Type B pancreatic cell (in vitro differentiated cells): ENCODE measurements at places on chromosomes 6 and 20.

- no peak for DNase-seq
- H3K36me3 ChIP-seq = no peaks in the 10 kb centered on the region
- H3K4me3 ChIP-seq = no peak overlapping the region
- peaks cover 5% of the 10 kb centered on the region for H3K4me1 ChIP-seq
- no peak overlapping the region for H3K27ac ChIP-seq
- peaks cover 26% of the 10 kb centered on the region for H3K27me3 ChIP-seq
These were observed 508.4 kb downstream of the CDH26 start for GRCh38 chr20:60466687-60467022.

DNA sequence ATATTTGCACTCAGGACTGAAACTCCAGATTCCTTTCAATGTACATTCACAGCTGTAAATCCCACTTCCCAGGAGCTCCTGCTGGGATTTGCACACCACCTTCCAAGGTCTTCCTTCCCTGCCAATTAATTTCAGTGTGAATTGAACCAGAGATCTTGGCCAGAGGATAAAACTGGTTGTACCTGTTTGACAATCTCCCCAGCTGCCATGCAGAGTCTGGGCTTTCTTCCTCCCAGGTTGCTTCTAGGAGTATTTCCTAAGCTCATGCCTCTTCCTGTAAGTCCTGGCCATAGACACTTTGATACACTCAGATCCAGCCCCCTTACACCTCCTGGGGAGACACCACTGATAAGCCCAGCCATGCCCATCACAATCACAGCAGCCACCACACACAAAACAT is 15.6 kb downstream of the MAFB start:
- peaks cover 16% of the 10 kb centered on the region for H3K4me1 ChIP-seq
- DNase-seq = no peak
- peaks cover 32% of the 10 kb centered on the region for H3K27me3 ChIP-seq
- peak overlapping the region; percentile 51 for H3K4me3 ChIP-seq
- peaks cover 4% of the 10 kb centered on the region for H3K36me3 ChIP-seq

DNA sequence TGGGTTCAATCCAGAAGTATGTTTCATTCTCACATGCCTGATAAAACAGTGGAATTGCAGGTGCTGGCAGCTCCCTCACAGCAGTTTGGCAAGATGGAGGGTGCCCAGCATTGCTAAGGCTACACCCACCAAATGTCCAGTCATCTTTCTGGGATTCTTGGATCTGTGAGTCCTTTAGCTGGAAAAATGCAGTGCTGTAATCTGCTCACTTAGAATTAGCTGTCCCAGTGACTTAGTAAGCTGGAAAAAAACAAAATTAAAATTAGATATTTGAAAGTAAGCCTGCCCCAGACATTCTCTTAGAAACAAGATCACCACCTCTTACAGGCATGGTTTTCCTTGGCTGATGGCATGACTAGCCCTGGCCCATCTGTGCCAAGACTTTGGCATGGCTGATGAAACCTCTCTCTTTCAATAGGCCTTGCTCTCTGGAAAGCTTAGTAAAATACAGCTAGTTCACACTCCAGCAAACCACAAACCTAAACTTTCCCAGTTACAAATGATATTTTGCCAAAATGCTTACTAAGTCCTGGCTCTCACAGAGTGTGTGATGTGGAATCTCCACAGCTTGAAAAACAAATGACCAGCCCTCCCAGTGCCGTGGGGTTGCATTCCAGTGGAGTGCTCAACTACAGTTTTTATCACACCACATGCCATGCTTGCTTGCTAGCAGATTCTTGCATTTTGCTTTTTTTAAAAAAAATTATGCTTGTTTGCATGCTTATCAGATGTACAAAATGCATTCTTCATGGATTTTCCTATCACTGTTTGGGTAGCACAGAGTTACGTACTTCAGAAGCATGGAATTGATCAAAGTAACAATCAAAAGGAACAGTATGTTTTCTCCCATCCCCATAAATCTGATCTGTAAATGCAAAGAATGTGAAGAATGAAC is 261.5 kb downstream of the EYA4 start:
- H3K36me3 ChIP-seq = peaks cover 29% of the 10 kb centered on the region
- no peak for DNase-seq
- H3K4me1 ChIP-seq = peaks cover 28% of the 10 kb centered on the region
- H3K27me3 ChIP-seq = peaks cover 9% of the 10 kb centered on the region
- no peak overlapping the region for H3K4me3 ChIP-seq
- H3K27ac ChIP-seq = peak overlapping the region; percentile 13

DNA sequence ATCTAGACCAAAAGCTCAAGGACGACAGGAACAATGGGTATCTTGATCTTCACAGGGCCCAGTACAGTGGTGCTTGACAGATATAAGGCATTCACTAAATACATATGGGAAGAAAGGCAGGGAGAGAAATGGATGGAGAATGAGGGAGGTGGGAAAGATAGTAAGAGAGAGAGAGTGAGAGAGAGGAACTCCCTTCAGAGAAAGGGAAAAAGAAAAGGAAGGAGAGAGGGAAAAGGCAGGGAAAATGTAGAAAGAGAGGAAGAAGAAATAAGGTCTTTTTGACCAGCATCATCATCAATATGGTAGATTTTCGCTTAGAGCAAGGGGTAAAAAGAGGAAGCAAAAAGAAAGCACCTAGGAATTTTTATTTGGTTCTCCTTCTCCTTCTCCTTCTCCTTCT is 760 bp upstream of the ANKRD66 start:
- no peaks in the 10 kb centered on the region for H3K4me1 ChIP-seq
- H3K4me3 ChIP-seq = no peak overlapping the region
- H3K27me3 ChIP-seq = peaks cover 14% of the 10 kb centered on the region
- no peak overlapping the region for H3K27ac ChIP-seq
- H3K36me3 ChIP-seq = no peaks in the 10 kb centered on the region

- H3K4me1 ChIP-seq = peaks cover 37% of the 10 kb centered on the region
- H3K4me3 ChIP-seq = no peak within 1 kb of the TSS
- DNase-seq = no peak
- H3K27me3 ChIP-seq = peaks cover 13% of the 10 kb centered on the region
These were observed at the start of gene TREM1 for GRCh38 chr6:41286544-41287346. Gene TREM1 (minus strand): TSS chr6:41286682. CDS start chr6:41286655, 27 bp downstream.

DNA sequence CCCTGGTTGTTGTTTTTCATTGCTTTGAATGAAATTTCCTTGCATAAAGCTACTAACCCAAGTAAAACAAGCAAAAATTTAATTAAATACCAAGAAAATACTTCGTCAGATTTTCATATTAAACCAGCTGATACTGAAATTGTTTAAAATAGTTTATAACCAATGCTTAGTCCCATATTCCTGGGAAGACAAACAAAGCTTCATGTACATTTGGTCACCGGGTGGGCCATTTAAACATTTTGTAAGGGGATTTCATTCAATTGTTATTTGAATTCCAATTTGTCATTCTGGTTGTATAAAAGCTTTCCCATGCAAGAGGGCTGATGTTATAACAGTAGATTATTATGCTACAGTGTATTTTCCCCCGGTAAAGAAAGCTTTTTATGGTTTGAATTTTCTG is 578 bp upstream of the RBBP9 start:
- peak overlapping the region; percentile 78 for H3K27ac ChIP-seq
- no peak for DNase-seq
- H3K27me3 ChIP-seq = peaks cover 7% of the 10 kb centered on the region
- peaks cover 12% of the 10 kb centered on the region for H3K4me1 ChIP-seq
- peaks cover 6% of the 10 kb centered on the region for H3K36me3 ChIP-seq
- peak overlapping the region; percentile 99 for H3K4me3 ChIP-seq

GRCh38 chr20:14617123-14617522 is 279.7 kb upstream of the FLRT3 start:
- H3K4me3 ChIP-seq = no peak overlapping the region
- no peak overlapping the region for H3K27ac ChIP-seq
- no peak for DNase-seq
- peaks cover 8% of the 10 kb centered on the region for H3K36me3 ChIP-seq

- H3K4me3 ChIP-seq = no peak overlapping the region
- no peaks in the 10 kb centered on the region for H3K36me3 ChIP-seq
- DNase-seq = no peak
- H3K4me1 ChIP-seq = no peaks in the 10 kb centered on the region
- no peaks in the 10 kb centered on the region for H3K27me3 ChIP-seq
These were observed 34.6 kb upstream of the ENTPD6 start for GRCh38 chr20:25160897-25161296.

DNA sequence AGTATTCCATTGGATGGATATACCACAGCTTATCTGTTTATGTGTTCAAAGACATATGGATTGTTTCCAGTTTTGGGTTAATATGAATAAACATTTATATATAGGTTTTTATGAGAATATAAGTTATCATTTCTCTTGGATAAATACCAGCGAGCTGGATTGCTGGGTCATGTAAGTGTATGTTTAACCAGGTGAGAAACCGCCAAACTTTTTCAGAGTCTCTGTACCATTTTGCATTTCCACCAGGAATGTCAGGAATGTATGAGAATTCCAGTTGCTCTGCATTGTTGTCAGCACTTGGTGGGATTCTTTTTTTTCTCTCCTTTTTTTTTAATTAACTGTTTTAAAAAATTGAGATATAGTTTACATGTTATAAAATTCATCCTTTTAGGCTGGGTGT is 52.1 kb downstream of the PHF20 start:
- DNase-seq = no peak
- H3K4me3 ChIP-seq = no peak overlapping the region
- H3K36me3 ChIP-seq = peaks cover 32% of the 10 kb centered on the region
- no peak overlapping the region for H3K27ac ChIP-seq
- no peaks in the 10 kb centered on the region for H3K27me3 ChIP-seq
- H3K4me1 ChIP-seq = peaks cover 23% of the 10 kb centered on the region

DNA sequence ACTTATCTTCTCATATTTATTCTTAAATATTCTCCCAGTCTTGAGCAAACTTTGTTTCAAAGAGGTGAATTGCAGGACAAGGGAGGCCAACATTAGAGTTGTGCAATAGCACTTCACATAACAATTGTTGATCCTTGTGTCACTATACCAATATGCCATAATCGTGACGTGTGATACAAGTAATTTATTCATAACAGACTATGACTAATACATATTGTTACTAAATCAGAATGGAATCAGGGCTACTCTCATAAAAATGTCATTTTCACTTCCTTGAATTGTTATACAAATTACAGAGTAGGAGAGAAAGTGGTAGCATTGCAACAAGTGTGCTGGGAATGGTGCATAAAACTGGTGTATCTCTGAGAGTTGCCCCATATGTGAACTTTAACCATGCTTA is 37.2 kb upstream of the PLCB1 start:
- H3K4me1 ChIP-seq = peaks cover 2% of the 10 kb centered on the region
- H3K27me3 ChIP-seq = peaks cover 2% of the 10 kb centered on the region
- H3K27ac ChIP-seq = no peak overlapping the region
- DNase-seq = no peak
